ENCODE measurements at places on chromosomes 7 and 10.

DNA sequence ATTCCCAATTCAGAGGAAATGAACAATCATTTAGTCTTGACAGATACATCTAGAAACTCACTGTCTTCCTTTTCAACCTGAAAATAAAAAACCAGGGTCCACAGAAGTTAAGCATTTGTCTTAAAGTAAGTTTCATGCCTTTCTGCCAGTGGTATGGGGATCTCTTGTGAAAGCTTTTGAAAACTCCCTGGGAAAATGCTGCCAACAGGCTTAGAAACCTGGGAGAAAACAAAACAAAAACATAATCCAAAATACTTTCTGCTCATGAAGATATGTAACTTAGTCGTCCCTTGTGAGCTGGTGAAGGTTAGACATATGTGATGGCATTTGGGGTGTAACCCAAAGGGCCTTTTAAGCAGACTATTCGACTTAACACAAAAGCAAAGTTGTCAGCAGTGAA is 66.4 kb upstream of the ZNF438 start:
- peak; percentile 53 for DNase-seq

DNA sequence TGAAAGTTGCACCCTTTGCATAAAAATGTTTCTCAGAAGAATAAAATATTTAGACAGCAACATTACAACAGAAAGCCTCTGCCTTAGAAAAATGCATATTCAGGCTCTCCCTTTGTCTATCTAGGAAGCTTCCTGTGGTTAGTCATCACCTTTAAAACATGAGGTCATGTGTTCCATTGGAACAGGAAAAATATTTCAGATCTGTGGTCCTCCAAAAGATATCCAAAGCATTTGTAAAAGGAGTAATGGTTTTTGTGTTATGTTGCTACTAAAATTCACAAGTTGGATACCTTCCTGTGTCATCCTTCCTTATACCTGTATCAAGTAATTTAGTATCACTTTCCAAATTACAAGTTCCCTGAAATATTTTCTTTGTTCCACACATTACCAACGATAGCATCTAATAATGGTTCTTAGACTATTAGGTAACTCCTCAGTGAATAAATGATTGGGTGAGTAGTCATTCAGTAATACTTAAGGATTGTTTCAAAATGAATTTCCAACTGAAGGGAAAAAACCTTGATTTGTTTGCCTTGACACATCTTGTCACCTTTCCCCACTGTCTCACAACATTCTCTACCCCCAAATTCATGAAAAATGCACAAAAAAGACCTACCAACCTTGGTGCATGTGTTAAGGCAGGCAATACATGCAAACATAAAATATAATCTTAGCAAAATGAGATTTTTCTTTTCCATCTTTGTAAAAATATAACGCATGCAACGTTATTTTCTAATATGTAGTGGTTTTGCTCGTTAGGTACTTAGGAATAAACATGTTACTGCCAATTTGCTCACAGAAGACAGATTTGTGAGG is 19.7 kb upstream of the RHOBTB1 start:
- peak; percentile 84 for DNase-seq

DNA sequence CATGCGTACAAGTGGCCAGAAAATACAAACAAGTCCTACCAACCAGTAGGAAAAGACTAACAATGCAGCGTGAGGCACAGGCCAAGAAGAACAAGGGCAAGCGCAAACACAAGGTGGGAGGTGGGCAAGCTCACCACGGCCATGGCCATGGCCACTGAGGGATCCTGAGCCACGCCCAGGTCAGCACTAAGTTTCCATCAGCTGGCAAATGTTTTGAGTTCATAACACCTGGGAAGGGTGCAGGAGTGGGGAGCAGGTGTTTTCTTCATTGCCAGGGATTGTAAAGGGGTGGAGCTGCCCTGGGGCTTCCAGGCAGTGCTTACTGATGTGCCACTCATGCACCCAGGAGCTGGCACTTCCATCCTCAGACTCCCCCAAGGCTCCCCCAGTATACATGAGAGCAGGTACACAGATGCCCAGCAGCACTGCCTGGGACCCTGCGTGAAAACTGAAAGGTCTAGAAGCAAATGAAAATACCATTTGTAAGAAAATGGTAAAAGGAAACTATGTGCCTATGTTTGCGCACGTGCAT is 139.2 kb upstream of the RET start:
- DNase-seq: no peak

DNA sequence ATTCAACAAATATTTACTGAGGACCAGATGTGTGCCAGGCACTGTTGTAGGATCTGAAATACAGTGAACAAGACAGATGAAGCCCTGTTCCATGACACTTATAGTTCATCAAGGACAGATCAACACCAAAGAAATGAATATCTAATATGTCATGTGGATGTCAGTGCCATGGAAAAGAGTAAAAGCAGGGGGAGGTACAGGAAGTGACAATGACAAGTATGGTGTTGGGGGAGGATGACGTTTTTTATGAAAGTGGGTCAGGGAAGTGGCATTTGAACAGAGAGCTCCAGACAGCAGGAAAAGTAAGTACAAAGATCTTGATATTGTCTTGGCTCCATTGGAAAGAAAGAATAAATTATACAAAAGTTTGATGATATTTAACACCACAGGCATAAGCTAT is 7.0 kb upstream of the SFMBT2 start:
- DNase-seq: no peak
